ENCODE measurements at places on chromosomes 4 and X. TPM values are rescaled to one million over a fixed set of nuclear protein-coding genes. Genes with fewer than 3 reads are reported as not detected.

DNA sequence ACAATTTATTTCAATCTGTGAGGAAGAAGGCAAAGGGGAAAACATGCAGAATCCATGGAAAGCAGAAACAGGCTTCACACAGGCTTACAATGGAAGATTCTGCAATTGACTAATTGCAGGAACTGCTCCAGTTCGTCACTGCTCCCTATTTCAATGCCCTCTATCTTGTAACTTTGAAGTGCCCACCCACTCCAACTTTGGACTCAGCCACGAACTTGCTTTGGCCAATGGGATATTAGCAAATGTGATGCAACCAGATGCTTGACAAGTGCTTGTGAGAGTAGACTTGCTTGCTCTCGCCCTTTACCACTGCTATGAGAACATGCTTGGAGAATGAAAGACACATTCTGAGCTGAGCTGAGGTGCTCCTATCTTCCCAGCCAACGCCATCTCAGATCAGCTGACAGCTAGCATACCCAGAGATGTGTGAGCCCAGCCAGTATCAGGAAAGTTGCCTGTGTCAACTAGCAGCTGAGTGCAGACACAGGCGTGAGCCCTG is 105.7 kb upstream of the PTCHD1 start:
- no peak for DNase-seq
- H3K36me3 ChIP-seq, result no peaks in the 10 kb centered on the region
- H3K4me1 ChIP-seq, result no peaks in the 10 kb centered on the region
- no peak overlapping the region for H3K27ac ChIP-seq
- no peaks in the 10 kb centered on the region for H3K27me3 ChIP-seq

GRCh38 chr4:2362266-2363055 is 56.0 kb downstream of the ZFYVE28 start:
- H3K27me3 ChIP-seq, result peaks cover 9% of the 10 kb centered on the region
- no peak for DNase-seq
- H3K36me3 ChIP-seq, result no peaks in the 10 kb centered on the region
- no peak overlapping the region for H3K4me3 ChIP-seq

- no peaks in the 10 kb centered on the region for H3K36me3 ChIP-seq
- H3K27me3 ChIP-seq, result no peaks in the 10 kb centered on the region
- H3K4me1 ChIP-seq, result peaks cover 3% of the 10 kb centered on the region
- no peak overlapping the region for H3K27ac ChIP-seq
- DNase-seq, result no peak
These were observed 281.0 kb upstream of the FAT1 start for GRCh38 chr4:187004628-187005027.

- DNase-seq, result no peak
- H3K27me3 ChIP-seq, result no peaks in the 10 kb centered on the region
- H3K36me3 ChIP-seq, result no peaks in the 10 kb centered on the region
- no peaks in the 10 kb centered on the region for H3K4me1 ChIP-seq
These were observed 28.4 kb downstream of the FUNDC1 start for GRCh38 chrX:44514272-44514671.

The TCEAL7 gene
- total RNA-seq, result 3.5 TPM

The SORBS2 gene
- total RNA-seq, result 36.5 TPM

The NUP62CL gene
- 1.1 TPM for total RNA-seq

All from left lung (tissue), 14 donors.